ENCODE measurements at places on chromosomes 2 and 18. TPM values are rescaled to one million over a fixed set of nuclear protein-coding genes. Genes with fewer than 3 reads are reported as not detected.

DNA sequence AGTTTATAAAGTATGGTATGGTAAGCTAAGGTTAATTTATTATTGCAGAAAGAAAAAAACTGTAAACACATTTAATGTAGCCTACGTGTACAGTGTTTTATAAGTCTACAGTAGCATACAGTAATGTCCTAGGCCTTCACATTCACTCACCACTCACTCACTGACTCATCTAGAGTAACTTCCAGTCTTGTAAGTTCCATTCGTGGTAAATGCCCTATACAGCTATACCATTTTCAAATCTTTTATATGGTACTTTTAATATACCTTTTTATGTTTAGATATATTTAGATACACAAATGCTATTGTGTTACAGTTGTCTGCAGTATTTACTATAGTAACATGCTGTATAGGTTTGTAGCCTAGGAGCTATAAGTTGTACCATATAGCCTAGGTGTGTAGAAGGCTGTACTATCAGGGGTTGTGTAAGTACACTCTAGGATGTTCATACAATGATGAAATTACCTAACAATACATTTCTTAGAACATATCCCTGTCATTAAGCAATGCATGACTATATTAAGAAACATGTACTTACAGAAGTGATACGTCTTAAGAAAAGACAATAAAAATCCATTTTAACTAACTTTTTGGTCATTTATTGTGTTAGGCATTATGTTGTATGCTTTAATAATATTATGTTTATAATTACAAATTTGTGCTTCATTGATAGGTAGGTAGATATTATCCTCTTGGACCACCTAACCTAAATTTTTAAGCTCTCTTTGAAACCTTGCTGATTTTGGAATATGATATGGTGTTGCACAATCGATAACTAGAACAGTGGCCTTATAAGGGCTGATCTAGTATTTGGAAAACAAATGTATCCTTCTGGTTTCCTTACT lies 51.9 kb downstream of the VRK2 start:
- DNase-seq = peak; percentile 86

DNA sequence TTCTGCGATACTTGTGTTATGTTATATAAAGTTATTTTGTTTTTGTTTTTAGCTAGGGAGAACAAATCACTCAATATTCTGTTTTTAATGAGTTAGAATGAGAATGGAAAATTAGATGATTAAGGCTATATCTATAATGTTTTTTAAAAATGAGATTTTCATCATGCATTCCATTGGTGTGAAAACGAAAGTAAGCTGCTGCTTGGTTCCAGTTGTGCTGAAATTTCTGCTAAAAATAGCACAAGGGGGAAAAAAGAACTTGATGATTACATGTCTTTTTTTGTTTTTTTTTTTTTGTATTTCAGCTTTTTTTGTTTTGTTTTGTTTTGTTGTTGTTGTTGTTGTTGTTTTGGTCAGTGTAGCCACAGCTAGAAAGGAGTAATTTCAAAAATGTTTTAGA lies 242.6 kb upstream of the KCNJ3 start:
- DNase-seq = no peak

Gene CHPF
- 52.7 TPM for total RNA-seq

Gene DYSF
- total RNA-seq = under 0.01 TPM
